ENCODE measurements at places on chromosomes 13 and 19.

- no peak for DNase-seq
Measured at GRCh38 chr19:49718991-49719390, 28.1 kb downstream of the CPT1C start.

GRCh38 chr13:31986676-31987470, 44.7 kb upstream of the FRY start:
- DNase-seq, result no peak

DNA sequence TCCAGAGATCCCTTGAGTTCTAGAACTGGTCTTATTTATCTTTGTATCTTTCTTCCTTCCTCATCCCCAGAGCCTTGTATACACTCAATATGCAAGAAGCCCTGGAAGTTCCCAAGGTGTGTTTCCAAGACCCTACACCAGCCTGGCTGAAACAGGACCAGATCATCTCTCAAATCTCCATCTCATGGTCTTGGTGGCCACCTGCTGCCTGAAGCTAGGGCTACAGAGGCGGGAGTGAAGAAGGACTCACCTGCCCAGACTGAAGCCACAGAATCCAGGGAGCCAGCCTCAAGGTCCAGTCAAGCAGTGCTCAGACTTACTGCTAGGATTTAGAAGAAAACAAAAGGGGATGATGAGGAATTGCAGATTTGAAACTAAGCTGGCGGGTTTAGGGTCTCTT, 6.1 kb upstream of the CYSLTR2 start:
- DNase-seq, result no peak

DNA sequence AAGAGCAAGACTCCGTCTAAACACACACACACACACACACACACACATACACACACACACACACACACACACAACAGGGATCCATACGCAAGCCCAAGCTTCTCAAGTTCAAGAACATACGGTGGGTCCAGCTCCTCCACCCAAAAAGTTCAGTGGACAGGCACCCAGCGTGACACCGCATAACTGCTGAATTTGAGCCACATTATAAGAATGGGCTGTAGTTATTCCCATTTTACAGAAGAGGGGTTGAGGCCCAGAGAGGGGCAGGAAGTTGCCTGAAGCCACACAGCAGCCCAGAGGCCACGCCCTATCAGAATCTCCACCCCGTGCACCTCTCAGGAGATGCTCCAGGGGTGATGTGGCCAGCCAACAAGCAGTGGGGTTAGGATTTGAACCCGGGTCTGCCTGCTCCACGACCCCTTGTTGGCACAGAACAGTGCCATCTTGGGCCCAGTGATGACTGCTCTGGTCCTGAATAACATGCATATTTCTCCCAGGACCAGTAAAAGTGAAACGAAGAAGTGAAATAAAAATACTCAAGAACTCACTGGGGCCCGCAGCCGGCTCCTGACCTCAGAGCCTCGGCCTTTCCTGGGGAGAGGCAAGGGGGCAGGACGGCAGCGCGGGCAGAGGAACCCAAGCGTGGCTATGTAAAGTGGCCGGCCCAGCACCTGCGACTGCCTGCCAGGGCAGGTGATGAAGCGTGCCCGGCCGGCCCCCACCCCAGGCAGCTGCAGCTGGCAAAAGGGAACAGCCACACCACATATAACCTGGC, 61.9 kb downstream of the AP1M1 start:
- DNase-seq, result no peak

GRCh38 chr13:45142440-45143345, 22.4 kb downstream of the GTF2F2 start:
- DNase-seq, result no peak

DNA sequence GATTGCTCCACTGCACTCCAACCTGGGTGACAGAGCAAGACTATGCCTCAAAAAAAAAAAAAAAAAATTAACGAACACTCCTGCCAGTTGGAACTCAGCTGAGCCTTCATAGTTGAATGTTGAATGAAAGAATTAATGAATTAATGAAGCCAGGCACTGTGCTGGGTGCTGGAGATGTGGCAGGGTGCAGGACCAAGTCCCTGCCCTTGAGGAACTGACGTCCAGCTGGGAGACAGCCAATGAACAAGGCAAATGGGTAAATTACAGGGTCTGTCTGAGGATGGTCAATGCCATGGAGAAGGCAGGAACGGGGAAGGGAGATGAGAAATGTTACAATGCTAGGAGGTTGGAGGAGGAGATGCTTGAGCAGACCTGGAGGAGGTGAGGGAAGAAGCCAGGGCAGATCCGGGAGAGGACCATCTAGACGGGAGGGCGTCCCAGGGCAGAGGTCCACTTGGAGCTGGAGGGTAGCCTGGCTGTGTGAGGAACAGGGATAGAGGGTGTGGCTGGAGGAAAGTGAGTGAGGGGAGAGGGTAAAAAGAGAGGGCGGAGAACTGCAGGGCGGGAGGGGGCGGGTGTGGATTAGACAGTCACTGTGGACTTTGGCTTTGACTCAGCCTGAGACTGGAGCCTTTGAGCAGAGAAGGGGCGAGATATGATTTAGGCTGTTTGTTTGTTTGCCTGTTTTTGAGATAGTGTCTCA, 16.8 kb upstream of the IGSF23 start:
- no peak for DNase-seq

- DNase-seq, result no peak
Measured at GRCh38 chr13:41700790-41701310, 243.5 kb downstream of the RGCC start.

- DNase-seq, result no peak
Measured at GRCh38 chr13:22270881-22271280, 600.0 kb downstream of the FGF9 start.

GRCh38 chr19:10105509-10106099, 558 bp upstream of the PPAN start:
- no peak for DNase-seq

Measured in suprapubic skin (tissue), 4 donors.